ENCODE measurements at places on chromosomes 12 and 14.

DNA sequence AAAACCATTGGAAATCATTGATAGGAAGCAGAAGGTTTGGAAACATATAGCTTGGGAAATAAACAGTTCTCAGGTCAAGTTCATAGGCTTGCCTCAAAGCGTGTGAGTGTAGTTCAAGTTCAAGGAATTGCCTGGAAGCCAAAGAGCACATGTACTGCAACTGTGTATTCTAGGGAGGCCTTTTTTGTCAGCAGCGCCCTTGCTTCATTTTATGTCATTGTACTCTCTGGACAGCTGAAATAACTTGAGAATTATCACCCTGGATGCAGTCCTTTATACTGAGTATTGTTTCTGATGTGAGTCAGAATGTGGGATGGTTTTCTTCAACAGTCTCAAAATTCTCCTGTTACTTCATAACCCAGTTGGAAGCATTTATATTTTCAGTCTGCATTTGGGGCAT lies 16.0 kb upstream of the EVL start:
- DNase-seq: no peak

DNA sequence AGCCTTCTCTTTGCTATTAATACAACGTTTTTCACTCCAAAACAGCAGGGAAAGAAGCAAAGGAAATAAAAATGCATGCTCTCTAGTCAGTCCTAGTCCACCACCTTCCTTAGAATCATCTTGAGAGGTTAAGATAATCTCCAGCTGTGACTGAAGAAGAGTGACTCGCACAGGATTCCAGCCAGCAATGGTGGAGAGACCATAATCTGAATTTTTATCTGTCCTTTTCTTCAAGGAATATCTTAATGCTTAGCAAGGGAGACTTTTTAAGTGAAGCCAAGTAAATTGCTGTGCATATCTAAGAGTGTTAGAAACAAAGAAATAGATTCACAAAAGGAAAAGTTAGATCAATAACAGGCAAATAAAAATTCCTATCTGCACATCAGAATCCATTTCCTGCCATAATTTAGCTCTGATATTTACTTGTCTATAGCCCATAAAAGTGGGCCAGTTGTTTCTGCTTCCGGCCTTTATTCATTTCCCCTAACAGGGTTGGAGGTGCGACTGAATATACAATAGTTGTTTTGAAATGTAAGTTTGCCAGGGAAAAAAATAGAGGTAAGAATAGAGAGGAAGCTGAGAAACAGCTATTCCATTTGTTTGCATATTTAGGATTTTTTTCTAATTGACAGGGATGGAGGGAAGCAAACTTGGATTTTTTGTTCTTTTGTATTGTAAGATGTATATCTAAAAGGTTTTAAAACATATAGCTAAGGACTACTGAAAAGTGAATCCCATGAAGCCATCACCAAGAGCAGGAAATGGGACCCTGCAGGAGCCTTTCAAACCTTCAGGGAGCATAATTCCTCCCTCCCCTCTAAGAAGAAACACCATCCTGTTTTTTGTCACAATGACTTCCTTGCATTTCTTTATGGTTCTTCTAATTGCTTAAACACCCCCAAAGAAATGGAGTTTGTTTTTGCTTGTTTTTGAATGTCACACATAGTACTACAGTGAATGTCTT lies 154.0 kb downstream of the ITPR2 start:
- no peak for DNase-seq

- no peak for DNase-seq
Measured at GRCh38 chr12:65885312-65885711, 61.0 kb downstream of the HMGA2 start.

- DNase-seq: no peak
Measured at GRCh38 chr12:22313963-22314330, 20.6 kb downstream of the ST8SIA1 start.

DNA sequence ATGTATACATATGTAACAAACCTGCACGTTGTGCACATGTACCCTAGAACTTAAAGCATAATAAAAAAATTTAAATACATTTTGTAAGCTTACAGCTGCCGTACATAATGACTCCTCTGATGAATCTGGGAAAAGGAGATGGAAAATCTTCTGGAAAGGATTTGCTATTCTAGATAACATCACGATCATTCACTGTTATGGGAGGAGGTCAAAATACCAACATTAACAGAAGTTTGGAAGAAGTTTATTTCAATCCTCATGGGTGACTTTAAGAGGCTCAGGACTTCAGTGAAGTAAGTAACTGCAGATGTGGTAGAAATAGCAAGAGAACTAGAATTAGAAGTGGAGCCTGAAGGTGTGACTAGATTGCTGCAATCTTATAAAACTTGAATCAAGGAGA lies 172.2 kb downstream of the SLC16A7 start:
- DNase-seq: no peak

All from activated T-helper 9 cell treated with anti-CD3 and anti-CD28 coated beads, Interleukin-2, amount 50 U/mL, for 16 hours (primary cell).